Motor neuron (in vitro differentiated cells): ENCODE measurements at places on chromosomes 3 and 15. TPM values are rescaled to one million over a fixed set of nuclear protein-coding genes. Genes with fewer than 3 reads are reported as not detected.

DNA sequence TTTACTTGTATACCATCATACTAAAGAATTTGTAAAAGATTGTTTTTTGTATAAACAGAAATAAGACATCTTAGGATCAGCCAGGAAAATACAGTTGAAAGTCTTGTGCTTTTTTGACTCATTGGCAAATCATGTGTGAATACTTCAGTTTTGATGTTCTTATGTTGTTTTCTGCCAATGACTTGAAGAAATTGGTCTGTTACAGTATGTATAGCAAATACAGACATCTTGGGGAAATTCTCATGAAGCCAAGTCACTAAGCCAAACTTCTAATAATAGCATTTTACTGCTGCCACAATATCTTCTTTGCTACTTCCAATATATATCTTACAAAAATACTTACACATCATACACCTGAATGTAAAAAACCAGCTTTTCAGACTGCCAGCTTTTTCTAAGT, 83.2 kb downstream of the DZIP3 start:
- ATAC-seq: no peak

- ATAC-seq: no peak
Observed at GRCh38 chr3:64138656-64139375, 86.5 kb downstream of the PRICKLE2 start.

GRCh38 chr15:85770096-85771041, 24.4 kb downstream of the KLHL25 start:
- no peak for ATAC-seq

Gene ARL14
- not detected in 2 replicates for total RNA-seq

- peak; percentile 26 for ATAC-seq
Observed at GRCh38 chr3:172876297-172876696, 125.8 kb downstream of the ECT2 start.

- ATAC-seq: no peak
Observed at GRCh38 chr15:51313644-51314280, 24.6 kb downstream of the CYP19A1 start.

Gene MEGF11
- 6.1 and 7.5 TPM in 2 replicates for total RNA-seq

GRCh38 chr15:82917249-82917648, 35.3 kb downstream of the HOMER2 start:
- no peak for ATAC-seq

Gene KBTBD13
- total RNA-seq: 0.15 TPM in 1 of 2 replicates, not detected in the other

Gene ACP3
- total RNA-seq: 0.59 and 0.71 TPM in 2 replicates

- ATAC-seq: no peak
Observed at GRCh38 chr3:128336337-128337156, 130.1 kb downstream of the DNAJB8 start.

GRCh38 chr3:48278884-48279559, 38.1 kb downstream of the ZNF589 start:
- ATAC-seq: no peak

GRCh38 chr3:49157289-49157688, 8.8 kb downstream of the CCDC71 start:
- no peak for ATAC-seq

- ATAC-seq: no peak
Observed at GRCh38 chr15:80753161-80753560, 26.0 kb upstream of the CEMIP start.

Gene ZNF662
- 0.13 TPM in 1 of 2 replicates, not detected in the other for total RNA-seq

DNA sequence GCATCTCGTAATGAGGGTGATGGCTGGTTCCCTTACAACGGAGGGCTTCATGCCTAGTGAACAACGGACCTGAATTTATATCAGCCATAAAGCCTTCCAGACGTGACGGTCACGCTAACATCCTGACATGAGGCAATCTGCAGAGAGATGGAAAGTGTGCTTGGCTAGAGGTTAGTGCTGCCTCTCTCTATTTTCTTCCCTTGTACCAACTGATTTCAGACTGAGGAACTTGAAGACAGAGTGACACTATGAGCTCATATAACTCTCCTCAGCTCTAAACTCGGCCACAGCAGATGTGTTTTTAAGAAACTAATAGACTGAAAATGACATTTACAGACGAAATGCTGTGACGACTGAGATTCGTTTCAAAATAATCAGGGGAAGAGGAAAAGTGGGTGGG, 122.4 kb downstream of the XXYLT1 start:
- ATAC-seq: no peak

GRCh38 chr15:31517711-31518110, 191.1 kb downstream of the KLF13 start:
- ATAC-seq: no peak

DNA sequence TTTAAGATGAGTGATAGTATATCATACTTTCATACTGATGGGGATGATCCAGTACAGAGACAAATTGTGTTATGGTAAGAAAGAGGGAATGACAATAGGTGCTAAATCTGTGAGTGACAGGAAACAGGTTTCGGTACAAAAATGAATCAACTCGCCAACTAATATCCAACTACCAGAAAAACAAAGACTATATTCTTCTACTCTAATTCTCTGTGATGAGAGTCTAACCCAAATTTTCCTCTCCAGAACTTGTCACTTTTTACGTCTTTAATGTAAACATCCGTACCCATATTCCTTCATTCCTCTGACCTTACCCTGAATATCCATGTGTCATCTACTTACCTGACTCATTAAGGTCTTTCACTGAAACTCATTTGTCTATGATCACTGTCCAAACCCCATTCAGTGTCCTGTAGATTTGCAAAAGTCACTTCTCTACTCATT, 39.6 kb downstream of the SCAPER start:
- no peak for ATAC-seq

- ATAC-seq: no peak
Observed at GRCh38 chr3:184873141-184873540, 61.2 kb downstream of the VPS8 start.

Gene GCSAM
- 0.54 TPM in 1 of 2 replicates, not detected in the other for total RNA-seq

DNA sequence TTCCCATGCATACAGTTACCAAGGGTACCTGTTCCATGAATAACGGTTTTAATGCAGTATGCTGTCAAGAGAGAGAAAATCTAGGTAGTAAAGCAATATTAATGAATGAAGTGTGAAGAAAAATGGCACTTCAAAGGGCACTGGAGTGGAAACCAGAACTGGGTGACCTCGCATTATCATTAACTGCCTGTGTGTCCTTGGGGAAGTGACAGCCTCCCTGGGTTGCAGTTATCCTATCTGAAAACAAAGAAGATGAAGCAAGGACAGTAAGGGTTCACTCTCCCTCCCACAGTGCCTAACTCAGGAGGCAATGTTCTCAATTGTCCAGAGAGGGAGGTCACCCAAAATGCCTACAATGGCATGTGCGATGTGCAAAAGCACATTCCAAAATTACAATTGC, 15.1 kb downstream of the MTHFS start:
- peak; percentile 65 for ATAC-seq

DNA sequence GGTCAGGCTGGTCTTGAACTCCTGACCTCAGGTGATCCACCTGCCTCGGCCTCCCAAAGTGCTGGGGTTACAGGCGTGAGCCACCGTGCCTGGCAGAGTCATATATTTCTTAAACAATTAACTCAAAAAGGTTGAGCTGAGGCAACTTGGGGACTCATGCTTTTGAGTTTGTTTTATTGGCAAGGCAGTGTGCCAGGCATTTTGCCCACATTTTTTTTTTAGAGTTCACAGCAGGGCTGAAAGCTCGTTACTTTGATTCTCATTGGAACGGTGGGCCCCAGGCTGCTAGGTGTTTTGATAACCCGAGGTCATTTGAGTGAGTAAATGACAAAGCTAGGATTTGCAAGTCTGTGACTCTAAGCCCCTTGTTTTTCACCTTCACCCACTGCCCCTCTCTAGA, 76.2 kb downstream of the CCK start:
- no peak for ATAC-seq

DNA sequence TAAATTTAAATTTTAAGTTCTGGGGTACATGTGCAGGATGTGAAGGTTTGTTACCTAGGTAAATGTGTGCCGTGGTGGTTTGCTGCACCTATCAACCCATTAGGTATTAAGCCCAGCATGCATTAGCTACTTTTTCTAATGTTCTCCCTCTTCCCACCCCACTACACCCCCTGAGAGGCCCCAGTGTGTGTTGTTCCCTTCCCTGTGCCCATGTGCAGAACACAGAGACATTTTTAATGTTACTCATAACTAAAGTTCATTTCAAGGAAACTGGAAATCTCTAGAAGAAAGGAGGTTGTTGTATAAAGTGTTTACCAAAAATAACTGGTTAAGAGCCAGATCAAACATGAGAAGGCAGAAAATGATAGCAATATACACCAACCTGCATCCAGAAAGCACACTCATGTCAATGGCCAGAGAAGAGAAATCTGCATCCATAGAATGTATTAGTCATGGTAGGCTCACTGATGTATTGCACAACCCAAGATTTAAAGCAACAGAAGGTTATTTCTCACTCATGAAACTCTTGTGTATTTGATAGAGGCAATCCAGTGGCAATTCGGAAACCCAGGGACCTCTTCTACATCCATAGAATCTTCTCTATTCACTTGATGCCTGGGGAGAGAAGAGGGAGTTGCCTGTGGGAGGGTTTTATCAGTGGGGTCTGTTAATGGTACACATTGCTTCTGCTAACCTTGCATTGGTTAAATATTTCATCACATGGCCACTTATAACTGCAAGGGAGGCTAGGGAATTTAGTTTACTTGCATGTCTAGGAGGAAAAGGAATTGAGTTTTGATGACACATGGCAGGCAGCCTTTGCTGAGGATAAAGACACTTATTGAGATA, 321.9 kb upstream of the RASGRP1 start:
- peak; percentile 91 for ATAC-seq

GRCh38 chr3:4029135-4029534, 229.9 kb downstream of the LRRN1 start:
- no peak for ATAC-seq

Gene PSTPIP1
- 1.9 and 5.0 TPM in 2 replicates for total RNA-seq

Gene DCBLD2
- total RNA-seq: 54.8 and 58.4 TPM in 2 replicates

Gene LMAN1L
- total RNA-seq: 0.08 and 0.18 TPM in 2 replicates

DNA sequence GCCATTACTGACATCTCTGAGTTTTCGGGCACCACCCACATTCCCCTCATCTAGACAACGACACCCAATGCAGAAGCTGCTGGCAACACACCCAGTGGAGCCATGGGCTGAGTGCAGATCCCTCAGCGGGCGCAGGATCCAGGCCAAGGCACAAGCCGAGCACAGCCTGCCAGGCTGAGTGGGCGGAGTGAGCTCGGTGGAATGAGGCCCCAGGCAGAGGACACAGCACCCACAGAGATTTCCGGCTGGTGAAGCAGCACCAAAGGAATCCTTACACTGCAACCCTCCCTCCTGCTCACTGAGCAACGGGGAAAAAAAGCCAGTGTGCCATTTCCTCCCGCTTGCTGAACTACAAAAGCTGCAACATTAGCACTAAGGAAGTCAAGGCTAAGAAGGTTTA, 34.3 kb downstream of the ZMAT3 start:
- no peak for ATAC-seq

DNA sequence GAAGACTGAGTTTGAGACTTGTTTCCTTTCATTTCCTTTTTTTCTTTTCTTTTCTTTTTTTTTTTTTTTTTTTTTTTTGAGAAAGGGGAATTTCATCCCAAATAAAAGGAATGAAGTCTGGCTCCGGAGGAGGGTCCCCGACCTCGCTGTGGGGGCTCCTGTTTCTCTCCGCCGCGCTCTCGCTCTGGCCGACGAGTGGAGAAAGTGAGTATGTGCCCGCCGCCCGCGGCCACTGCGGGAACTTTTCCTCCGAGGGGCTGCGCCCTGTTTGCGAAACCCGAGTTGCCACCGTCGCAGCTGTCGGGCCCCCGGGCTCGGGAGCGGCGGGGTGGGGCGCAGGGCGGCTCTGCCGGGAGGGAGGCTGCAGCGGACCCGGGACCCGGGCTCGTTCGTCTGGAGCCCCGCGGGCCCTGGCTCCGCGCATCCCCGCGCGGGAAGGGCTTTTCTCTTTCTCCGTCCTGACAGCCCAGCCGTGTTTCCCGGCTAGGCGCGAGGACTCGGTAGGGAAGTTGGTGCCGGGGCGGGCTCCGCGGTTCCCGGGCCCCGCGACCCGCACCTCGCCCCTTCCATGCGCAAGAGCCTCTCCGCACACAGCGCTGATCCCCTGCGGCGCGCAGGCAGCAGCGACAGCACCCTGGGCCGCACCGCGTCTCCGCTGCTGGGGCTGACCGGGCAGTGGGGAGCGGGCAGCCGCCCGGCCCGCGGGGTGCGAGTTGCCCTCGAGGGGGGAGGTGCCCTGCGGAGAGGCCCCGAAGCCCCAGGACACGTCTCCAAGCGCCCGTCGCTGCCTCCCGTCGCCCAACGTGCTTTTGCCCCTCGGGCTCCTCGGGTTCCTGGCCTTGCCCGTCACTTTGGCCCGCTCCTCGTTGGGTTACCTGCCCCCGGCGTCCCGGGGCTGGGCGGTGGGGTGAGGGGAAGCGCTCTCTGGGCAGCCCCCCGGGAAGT, 1.4 kb downstream of the IGF1R start:
- ATAC-seq: peak; percentile 1

- no peak for ATAC-seq
Observed at GRCh38 chr3:179376474-179376873, 29.0 kb downstream of the MFN1 start.

Gene MAP3K13
- total RNA-seq: 14.3 and 15.8 TPM in 2 replicates

DNA sequence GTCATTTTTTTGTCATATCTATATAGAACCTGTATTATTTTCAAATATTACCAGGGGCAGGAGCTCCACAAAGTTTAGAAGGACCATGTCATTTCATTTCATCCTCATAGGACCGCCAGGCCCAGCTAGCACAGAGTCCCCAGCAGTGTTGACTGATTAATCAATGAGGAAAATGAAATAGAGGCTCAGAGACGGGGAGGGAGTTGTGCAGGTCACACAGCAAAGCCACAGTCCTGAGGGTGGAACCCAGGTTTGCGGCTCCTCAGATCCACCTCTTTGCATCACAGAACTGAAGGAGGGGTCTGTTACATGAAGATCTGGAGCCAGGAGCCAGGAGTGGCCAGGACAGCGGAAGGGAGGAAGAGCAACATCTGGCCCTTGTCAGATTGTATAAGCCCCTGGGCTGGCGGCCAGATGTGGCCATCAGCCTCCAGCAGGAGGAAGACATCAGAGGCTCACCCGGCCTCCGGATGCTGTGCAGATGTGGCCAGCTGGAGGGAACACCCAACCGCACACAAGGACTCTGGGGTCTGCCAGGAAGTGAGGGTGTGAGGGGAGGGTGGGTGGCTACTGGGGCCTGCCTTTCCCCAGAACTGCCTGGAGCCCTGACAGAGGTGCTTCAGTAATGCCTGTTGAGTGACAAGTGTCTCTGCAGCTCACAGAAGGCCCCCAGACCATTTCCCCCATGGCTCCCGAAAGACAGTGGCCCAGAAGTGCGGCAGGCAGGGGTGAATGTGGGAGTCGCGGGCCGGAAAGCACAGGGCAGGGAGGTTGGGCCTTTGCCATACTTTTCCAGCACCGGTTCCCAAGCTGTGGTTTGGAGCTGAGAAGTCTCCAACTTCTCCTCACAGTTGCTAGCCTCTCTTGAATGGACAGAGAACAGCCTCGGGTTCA, 21.3 kb downstream of the EFCC1 start:
- ATAC-seq: peak; percentile 41

- ATAC-seq: no peak
Observed at GRCh38 chr3:177231242-177231641, 34.0 kb upstream of the TBL1XR1 start.

Gene ZNF621
- total RNA-seq: 11.2 and 13.5 TPM in 2 replicates
